ENCODE measurements at places on chromosomes 7 and 10. TPM values are rescaled to one million over a fixed set of nuclear protein-coding genes. Genes with fewer than 3 reads are reported as not detected.
A peak's percentile ranks its signal among the peaks of the same experiment; 100 is the strongest.

GRCh38 chr7:147885869-147886268 is 704.7 kb upstream of the C7orf33 start:
- no peak for DNase-seq

DNA sequence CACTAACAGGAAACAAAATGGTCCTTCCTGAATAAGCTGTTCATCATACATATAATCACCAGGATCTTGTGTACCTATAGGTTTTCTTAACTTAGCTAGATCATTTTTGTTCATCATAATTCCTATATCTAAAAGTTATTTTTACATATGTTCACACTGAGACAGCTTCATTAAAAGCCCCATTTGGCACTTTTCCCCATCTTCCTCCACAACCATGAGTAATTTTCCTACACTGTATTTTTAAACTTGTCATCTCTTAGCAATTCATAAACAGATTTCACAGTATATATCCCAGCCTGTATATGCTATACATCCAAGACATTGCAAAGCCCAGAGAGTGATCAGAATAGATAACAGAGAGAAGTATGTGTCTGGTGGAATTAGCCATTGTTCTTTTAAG is 28.3 kb downstream of the ZNF365 start:
- no peak for DNase-seq

DNA sequence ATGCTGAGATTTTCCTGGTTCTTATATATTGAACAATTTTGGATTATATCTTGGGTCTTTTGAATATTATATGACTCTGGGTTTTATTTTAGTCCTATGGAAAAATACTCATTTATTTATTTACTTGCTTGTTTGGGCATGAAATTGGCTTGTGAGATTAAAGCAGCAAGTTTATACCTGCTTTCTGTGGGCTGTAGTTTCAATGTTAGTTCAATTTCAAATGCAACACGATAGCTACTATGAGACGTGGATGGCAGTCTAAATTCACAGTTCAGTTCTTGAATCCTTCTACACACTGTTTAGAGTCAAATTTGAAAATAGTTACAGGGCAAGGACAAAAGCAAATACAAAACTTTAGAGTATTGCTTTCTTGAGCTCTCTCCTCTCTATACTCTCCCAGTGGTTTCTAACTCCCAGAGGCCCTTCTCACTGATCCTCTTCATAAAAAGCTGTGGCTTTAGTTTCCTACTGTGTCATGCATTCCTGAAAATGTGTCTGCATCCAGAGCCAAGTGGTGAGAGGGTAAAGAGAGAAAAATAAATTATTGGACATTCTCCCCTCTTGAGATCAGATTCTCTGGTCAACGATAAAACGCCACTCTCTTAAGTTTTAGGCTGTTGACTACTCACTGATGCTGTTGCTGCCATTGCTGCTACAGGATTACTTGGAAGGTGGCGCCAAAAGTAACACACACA is 34.4 kb downstream of the POLR1F start:
- peak; percentile 74 for DNase-seq

GRCh38 chr7:25759286-25759685 is 392.7 kb upstream of the NFE2L3 start:
- no peak for DNase-seq

- DNase-seq = peak; percentile 97
These were observed 66.1 kb upstream of the AGBL3 start for GRCh38 chr7:134920026-134920753.

DNA sequence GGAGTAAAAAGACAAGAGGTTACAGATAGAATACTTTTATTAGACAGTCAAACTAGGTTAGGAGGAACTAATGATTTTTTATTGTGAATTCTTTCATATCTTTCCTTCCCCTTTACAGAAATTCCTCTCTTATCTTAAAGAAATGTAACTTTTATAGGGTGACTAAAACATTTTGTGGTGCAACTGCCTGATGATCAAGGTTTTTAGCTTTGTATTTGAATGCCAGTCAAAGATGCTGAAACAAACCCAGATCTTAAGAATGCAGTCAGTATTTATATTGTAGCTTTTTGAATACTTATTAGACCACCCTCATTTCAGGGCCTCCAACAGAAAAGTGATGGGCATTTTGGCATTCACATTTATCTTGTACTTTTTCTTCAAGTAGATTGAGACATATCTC is 27.4 kb downstream of the TAX1BP1 start:
- peak; percentile 35 for DNase-seq

- no peak for DNase-seq
These were observed 562 bp upstream of the ADGRA1 start for GRCh38 chr10:133087045-133087678.

DNA sequence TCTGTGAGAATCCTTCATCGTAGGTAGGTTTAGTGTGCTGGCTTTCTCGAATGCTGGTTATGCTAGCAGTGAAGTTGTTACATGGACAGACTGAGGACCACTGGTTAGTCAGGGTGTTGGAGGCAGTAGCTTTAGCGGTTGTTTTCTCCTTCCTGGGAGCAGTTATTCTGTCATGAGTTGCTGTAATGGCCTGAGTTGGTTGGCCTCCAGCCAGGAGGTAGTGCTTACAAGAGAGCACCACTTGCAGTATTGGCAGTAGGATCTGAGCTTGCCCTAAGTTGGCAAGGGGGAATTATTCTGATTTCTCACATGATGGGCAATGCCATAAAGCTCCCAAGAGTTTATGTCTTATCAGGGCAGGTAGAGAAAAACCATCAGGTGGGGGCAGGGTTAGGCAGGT is 58.0 kb downstream of the IPMK start:
- DNase-seq = no peak

DNA sequence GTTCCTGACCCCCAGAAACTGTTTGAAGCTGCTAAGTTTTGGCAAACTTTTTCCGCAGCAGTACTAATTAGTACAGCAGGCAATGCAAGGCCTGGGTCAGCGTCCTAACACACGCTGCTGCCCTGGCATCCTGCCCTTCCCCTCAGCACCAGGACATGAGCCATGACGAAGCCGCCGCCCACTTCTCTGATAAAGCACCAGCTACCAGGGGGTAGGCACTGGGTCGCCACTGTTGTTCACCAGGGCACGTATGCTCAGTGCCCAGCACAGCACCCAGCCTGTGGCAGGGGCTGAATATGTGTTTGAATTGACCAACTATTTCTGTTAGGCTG is 59.5 kb downstream of the CHST15 start:
- no peak for DNase-seq

DNA sequence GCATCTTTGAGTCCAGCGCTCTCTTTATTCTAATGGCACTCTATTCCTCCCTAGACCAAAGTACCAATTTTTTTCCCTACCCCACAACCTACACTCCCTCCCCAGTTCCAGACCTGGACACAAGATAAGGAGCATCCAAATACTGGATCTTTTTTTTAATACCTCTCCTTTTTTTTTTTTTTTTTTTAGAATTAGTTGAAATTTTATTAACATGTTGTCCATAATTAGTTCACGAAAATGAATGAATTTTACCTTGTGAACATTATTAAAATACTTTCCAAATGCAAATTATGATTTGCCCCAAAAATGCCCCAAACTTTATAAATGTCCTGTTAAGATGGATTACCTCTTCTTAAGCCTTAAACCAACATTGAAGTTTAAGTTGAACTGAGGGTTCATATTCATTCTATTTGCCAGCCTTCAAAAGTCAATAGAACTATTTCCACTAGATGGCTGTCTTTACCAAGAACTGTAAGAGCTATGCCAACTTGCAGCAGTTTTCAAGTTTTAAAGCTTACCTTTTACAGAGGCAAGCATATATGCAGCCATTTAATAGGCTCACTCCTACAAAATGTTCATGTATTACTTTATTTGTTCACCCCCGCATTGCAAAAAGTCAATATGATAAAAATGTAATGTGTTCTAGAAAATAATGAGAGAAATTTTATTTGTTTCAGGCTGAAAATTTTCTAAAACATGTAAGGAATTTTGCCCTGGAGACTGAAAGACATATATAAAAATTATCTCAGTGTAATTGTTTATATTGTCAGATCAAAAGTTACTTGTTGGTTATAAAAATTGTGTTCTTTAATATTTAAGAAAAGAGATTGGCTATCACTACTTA is 39.7 kb upstream of the TNKS2 start:
- peak; percentile 81 for DNase-seq

- DNase-seq = no peak
These were observed 71.7 kb upstream of the GTF2I start for GRCh38 chr7:74585844-74586243.

TMEM229A gene
- 0.48 TPM for total RNA-seq

SFRP5 gene
- total RNA-seq = 0.48 TPM

TWIST1 gene
- 51.5 TPM for total RNA-seq

OPN1SW gene
- total RNA-seq = not detected

CABCOCO1 gene
- total RNA-seq = 9.1 TPM

MYL10 gene
- not detected for total RNA-seq

SCART1 gene
- 2.9 TPM for total RNA-seq

TCAF2 gene
- 6.7 TPM for total RNA-seq

NEUROD6 gene
- 0.96 TPM for total RNA-seq
